ENCODE measurements at places on chromosomes 5 and 9.

DNA sequence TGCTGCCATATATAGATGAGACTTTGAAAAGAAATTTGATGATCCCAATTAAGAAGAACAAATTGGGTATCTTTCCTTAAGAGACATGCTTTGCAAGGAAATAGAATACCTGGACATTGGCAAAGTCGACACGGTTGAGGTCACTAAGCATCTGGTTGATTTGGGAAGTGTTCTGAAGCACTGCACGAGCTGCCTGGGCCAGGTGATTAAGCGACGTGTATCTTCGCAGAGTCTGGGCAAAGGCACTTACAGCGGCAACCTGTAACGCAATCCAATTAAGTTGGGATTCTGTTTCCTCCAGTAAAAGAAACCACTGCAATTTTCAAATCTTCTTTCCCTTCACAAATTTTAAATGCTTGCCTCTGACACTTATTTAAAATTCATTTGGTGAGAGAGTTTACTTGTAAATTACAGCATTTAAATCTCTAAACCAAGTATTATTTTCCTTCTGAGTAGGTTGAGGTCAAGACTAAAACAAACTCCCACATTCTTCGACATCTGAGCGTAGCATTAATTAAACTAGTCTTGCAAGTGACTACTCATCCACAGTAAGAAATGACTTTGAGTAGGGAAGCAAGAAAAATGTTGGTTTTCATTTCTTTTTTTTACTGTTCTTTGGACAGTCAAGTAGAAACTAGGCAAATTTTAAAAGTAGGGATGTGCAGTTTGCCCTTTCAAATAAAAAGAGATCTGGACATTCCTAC lies 262.8 kb downstream of the RFX3 start:
- no peak for DNase-seq

DNA sequence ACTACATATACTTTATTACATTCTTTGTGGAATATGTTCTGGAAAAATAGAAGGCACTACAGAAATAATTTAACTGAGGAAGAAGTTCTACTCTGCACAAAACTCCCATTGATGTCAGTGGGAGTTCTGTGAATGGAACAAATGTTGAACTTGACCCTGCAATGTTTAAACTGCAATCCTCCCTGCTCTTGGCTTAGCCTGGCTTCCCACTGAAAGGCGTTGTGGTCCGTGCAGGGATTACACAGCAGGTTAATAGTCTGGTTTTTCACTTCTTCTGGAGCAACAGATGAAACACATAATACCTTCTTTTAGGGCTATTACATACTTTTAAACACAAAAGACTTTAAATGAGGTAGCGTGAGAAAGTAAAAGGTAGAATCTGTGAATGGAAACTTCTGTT lies 12.9 kb upstream of the ERBIN start:
- DNase-seq = no peak

GRCh38 chr5:162037431-162037830 lies 30.1 kb upstream of the GABRG2 start:
- DNase-seq = no peak

DNA sequence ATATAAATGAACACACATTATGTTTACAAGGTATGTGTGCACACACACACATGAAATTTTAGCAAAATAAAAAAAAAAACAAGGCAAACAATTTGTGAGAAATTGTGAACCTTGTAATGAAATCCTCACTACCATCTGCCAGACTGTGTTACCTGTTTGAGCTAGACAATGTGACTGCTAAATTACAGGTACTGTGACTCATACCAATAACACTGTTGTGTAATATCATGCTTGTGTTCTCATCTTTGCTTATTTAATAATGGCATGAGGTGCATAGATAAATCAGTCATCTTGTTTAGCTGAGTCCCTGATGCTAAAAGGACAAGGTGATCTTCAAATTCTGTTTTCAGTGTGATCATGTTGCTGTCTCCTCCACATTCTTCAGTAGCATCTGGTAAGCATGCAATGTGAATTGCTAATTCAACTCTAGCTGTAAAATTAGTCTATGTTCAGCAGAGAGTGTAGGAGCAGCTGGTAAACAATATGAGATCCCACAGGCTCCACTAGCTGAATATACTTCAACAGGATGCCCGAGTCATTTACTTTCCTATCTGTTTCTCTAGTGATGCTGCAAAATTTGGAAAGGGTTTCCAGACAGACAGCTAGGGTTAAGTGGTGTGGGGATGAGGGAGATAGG lies 966.3 kb upstream of the C9orf72 start:
- no peak for DNase-seq

GRCh38 chr5:137264041-137264440 lies 235.1 kb downstream of the SPOCK1 start:
- DNase-seq = no peak

DNA sequence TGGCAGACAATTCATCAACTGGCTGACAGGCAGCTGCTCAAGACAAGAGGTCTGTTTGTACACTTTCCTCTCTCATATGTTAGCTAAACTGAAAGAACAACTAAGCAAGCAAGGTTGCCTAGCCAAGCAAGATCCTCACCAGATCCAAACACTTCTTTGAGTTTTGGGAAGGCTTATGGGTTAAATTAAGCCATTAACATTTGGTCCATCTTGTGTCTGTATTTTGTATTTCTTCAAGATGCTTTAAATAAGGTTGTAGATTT lies 170.4 kb upstream of the RAI14 start:
- no peak for DNase-seq

- no peak for DNase-seq
Observed at GRCh38 chr5:22372376-22372775, 480.8 kb downstream of the CDH12 start.

- DNase-seq = no peak
Observed at GRCh38 chr5:53161876-53162275, 52.3 kb upstream of the MOCS2 start.

Measured in nucleus accumbens (tissue), 56 donors.